ENCODE measurements at places on chromosomes 2 and 18.

DNA sequence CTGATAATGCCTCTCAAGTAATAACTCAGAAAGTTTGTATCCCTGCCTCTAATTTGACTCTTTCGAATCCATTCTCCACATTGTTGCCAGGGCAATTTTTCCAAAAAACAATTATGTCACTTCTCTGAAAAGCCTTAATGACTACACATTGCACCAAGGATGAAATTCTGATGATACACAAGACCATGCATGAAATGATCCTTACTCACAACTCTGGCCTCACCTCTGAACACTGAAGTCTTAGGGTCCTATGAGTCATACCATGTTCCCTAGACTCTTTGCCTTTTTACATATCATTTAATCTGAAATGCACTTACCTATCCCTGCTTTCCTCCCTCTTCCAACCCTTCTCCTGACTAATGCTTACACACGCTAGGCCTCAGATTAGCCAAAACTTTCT is 51.0 kb downstream of the WDPCP start:
- DNase-seq: no peak

DNA sequence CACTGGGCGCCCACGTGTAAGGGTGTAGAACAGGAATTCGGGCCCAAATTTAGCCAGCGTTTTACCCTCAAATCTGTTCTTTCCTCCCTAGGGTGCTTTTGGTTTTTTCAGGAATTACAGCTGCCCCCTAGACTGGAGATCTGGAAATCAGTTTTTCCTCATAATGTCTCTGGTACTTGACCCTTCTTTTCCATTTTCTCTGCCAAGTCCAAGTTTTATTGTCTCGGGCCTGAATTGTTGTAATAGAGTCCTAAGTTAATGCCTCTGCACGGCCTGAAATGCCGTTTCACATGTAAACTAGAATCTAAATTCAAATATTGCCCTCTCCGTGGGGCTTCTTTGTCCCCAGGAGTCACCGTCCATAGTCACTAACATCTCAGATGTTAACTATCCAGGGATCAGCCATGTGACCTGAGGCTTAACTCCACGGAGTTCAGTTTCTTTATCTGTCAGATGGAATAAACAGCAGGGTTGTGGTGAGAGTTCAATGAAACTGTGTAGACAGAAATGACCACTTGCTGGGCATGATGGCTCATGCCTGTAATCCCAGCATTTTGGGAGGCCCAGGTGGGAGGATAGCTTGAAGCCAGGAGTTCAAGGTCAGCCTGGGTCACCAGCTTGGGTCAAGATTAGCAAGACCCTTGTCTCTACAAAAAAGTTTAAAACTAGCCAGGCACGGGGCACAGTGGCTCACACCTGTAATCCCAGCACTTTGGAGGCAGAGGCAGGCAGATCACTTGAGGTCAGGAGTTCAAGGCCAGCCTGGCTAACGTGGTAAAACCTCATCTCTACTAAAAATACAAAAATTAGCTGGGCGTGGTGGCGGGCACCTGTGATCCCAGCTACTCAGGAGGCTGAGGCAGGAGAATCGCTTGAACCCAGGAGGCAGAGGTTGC is 12.7 kb upstream of the CABLES1 start:
- no peak for DNase-seq

- DNase-seq: no peak
Observed at GRCh38 chr2:57542081-57542480, 504.5 kb upstream of the VRK2 start.

- no peak for DNase-seq
Observed at GRCh38 chr2:206716623-206717022, 1.6 kb downstream of the DYTN start.
